ENCODE measurements at places on chromosomes 1 and 21. TPM values are rescaled to one million over a fixed set of nuclear protein-coding genes. Genes with fewer than 3 reads are reported as not detected.

Gene TEX50
- polyA plus RNA-seq: not detected

Gene SLC50A1
- polyA plus RNA-seq: 22.6 TPM

Gene RGS8
- not detected for polyA plus RNA-seq

Gene ADORA3
- 1.2 TPM for polyA plus RNA-seq

Gene PLPPR4
- polyA plus RNA-seq: 8.8 TPM
